ENCODE measurements at places on chromosomes 5 and 9.

GRCh38 chr9:70031141-70031545 lies 12.5 kb upstream of the MAMDC2 start:
- DNase-seq, result no peak

- peak; percentile 89 for DNase-seq
Observed at GRCh38 chr5:177982072-177982727, 13.8 kb downstream of the PROP1 start.

- no peak for DNase-seq
Observed at GRCh38 chr5:31410089-31410488, 121.8 kb downstream of the DROSHA start.

GRCh38 chr9:13163946-13164345 lies 115.5 kb downstream of the MPDZ start:
- DNase-seq, result no peak

DNA sequence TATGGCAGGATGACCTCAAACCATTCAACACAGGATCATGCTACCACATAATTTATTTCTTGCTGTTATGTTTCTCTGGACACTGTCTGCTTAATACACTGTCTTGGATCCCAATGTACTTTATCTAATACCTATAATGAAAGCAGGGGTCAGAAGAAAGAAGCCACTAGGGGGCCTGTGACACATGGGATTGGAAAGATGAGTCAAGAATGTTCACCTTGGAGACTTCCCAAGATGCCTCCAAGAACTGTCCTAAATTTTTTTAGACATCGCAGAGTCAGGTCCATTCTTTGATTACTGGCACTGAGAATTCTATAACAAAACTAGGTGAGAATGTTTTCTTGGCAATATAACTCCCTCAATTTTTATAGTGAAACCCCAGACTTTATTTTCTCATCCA lies 305.8 kb upstream of the SMARCA2 start:
- no peak for DNase-seq

DNA sequence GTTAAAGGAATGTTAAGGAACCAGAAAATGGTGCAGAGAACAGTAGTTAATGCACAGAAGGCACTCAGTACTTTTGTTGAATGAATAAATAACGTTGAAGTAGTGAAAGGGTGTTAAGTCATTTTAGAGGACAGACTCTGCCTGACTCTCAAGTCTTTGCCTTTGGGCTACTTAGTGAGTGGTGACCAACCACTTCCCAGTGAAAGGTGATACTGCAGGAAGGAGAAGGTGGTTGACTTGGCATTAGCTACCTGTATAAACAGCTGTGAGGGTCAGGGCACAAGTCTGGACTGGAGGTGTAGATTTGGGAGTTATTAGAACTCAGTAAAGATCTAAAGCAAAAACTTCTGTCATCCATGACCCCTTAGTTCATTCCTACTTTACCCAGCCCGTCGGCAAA lies 4.9 kb upstream of the SHB start:
- no peak for DNase-seq

DNA sequence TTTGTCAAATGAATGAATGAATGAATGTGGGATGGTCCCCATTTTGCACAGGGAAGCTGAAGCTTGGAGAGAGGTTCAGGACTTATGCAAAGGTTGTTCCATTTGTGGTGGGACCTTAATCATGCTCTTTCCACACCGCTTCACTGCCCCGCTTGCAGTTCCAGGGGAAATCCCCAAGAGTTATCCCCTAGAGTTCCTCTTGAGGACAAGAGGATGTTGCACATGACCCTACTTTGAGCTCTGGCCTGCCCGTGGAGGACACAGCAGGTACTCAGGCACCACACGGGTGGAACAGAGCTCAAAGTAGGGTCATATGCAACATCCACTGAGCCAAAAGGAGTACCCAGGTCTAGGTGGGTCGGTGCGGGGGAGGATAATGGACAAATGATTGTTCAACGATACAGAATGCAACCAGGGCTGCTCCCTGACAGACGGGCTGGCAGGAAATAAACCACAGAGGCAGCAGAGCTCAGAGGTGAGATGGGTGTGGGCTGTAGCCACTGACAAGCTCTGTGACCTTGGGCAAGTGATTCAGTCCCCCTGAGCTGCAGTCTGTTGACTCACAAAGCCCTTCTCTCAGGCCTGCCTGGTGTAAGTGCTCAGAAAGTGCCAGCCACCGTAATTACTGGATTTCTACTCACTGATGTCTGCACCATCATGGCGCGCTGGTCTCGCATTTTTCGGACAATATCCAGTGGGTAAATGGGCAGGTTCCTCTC lies 60.3 kb upstream of the EPB41L4B start:
- no peak for DNase-seq

DNA sequence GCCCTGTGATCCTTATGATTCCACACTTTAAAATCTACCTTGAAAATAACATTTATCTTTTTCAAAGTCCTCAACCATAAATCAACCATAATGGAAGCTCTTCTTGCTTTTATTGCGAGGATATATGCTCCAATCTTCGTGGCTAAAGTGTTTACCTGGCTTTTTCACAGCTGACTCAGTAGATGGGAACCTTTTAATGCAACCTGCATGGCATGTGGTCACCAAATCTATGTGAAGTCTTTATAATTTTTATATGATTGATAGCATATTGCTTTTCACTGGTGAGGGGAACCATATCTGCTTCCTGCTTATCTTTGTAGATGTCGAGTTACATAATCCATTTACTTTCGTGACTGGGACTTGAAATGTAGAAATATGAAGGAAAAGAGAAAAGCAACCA lies 47.1 kb upstream of the TLX3 start:
- no peak for DNase-seq

DNA sequence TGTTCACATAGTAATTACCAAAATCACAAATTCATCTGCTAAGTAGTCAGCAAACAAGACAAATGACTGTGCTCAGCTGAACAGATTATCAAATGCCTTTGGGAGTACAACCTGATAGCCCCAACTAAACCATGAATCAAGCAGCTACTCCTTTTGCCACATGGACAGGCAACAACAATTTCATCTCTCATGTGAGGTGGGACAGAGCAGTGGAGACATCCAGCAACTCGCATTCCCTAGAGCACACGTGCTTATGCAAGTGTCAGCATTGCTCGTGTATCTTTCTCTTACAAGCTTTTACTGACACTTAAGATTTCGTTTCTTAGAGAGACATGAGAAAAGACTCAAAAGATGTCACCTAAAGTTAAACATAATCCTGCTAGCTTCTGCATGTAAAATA lies 42.7 kb upstream of the PPP2R2B start:
- DNase-seq, result no peak

DNA sequence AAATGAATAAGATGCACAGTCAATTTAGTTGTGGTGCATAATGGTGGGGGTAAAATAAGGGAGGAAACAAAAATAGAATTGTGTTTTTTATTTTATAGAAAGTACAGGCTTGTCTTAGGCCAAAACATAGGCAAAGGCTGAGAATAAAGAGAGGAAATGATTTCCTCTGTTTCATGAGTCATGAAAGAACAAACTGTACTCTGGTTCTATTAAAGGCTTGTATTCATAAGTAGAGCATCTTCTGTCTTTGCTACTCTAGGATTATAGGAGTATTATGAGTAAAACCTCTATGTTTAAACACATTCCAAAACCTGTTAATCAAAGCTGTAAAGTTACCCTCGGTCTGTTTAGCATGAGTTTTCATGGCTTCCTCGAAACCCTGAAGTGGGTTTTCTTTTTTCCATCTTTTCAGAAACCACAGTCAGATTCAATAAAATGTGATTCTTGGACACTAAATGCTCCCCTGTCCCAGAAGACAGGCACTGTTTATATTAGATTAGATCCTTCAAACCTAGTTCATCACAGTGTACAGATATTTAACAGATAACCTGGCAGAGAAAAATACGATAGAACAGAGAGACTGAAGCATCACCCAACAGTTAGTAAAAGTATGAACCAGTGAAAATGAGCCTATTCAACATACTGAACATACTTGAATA lies 473.9 kb upstream of the CYLC2 start:
- no peak for DNase-seq

DNA sequence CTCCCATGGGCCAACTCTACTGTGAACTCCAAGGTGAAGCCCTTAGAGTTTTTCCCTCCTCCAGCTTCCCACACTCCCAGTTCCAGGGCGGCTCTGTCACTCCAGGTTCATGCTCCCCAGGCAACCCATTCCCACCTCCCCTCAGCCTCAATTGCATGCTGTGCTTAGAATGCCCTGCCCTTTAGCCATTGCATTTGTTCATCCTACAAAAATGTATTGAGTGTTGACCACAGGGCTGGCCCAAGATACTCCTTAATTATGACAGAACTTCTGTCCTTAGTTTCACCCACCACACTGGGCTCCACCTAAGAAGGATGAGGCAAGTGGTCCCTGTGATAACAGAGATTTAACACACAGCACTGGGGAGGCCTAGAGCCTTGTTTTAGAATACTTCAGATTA lies 236.1 kb downstream of the ADAMTSL1 start:
- no peak for DNase-seq

GRCh38 chr9:105425816-105426433 lies 21.9 kb upstream of the FSD1L start:
- DNase-seq, result no peak

DNA sequence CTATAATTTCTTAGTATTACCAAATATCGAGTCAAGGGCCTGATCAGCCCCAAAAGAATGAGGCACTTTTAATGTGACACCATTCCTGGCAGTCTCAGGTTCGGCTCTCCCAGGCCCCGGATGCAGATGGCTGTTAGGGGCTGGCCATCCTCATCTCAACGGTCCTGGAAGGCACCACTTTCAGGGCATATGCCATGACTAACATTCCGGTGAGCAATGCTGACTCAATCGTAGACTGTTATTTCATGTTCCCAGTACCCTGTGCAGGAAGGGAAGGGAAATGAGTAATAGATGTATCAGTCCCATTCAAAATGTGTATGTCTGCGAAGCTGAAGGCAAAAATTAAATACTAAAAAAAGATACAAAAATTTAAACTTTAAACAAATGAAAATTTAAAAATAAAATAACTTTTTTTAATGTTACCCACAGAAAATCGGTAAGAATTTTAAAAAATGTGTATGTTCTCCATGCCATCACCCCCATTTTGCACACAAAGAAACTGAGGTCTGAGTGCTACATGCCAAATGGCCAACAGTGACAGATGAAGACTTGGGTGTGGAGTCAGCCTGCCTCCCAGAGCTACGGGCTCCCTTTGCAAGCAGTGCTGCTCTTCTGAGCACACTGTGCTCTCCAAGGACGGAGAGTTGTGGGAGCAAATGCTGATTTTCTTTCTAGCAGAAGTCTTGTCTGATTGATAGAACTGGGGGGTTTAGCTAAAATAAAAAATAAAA lies 79.0 kb downstream of the GLDC start:
- DNase-seq, result peak; percentile 39

- no peak for DNase-seq
Observed at GRCh38 chr5:55671975-55672374, 40.1 kb downstream of the SLC38A9 start.

Measured in 8988T (cell line).